SK-N-DZ (cell line): ENCODE measurements at places on chromosomes 6 and 20.

- DNase-seq, result no peak
Observed at GRCh38 chr6:3244003-3244831, 14.5 kb upstream of the PSMG4 start.

- DNase-seq, result no peak
Observed at GRCh38 chr6:166603043-166603690, 16.7 kb upstream of the RAMACL start.

- no peak for DNase-seq
Observed at GRCh38 chr6:74161380-74161779, 465.4 kb downstream of the CD109 start.

- no peak for DNase-seq
Observed at GRCh38 chr6:78909391-78909790, 42.0 kb downstream of the IRAK1BP1 start.
